ENCODE measurements at places on chromosomes 16 and 17. TPM values are rescaled to one million over a fixed set of nuclear protein-coding genes. Genes with fewer than 3 reads are reported as not detected.

Gene SKAP1
- 1.7 TPM for total RNA-seq

DNA sequence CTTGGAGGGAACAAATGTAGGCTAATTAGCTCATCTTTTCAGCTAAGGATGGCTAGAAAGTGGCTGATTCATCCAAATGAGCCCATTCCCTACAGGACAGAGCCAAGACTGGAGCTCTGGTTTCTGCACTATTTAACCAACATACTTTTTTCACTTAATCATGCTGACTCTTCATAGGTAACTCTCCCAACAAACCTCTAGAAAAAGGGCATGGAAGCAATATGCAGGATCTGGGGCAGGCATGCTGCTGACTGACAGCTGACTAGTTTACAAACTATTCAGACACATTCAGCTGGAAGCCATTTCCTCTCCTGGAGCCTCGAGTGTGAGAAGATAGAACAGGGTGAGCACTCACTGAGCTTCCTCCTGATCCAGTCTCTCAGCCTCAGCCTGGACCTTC lies 6.2 kb downstream of the BECN1 start:
- no peak for DNase-seq

GRCh38 chr17:74499992-74500391 lies 31.3 kb downstream of the CD300LB start:
- no peak for DNase-seq

Gene SDR42E1
- total RNA-seq, result 5.3 TPM

DNA sequence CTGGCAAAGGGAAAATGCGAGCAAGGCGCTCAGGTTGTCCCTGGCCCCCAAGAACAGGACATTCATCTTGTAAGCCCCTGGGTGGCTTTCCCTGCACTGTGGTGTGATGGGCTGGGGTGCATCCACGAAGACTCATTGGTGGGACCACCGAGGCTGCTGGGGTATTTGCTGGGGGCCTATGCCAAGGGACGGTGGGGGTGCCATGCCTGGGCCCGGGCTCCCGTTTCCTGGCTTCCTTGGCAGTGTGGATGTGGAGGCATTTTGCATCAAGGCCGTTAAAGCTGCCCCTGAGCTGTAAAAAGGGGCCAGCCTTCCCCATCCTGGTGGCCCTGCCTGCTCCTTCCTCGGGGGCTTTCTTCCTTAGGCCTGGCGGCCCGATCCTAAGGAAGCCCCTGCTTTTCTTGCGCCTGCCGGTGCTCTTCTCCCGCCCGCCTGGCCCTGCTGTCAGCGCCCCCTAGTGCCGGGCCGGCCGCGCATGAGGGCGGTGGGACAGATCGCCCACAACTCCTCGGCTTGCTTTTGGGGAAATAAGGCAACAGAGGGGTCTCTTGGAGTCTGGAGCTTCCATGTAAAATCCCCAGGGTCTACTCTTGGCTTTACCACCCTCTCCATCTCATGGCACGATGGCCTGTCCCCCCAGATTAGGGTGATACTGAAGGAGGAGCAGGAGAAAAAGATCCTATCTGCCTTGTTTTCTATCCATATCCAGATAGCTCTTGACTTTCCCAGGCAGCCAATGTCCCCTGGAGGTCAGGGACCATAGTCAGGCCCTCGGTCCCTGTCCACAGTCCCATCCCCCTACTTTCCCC lies 9.8 kb upstream of the TBX2 start:
- no peak for DNase-seq

- no peak for DNase-seq
Measured at GRCh38 chr17:48619826-48620449, 4.8 kb upstream of the HOXB8 start.

- no peak for DNase-seq
Measured at GRCh38 chr17:17345686-17346427, 42.7 kb downstream of the NT5M start.

DNA sequence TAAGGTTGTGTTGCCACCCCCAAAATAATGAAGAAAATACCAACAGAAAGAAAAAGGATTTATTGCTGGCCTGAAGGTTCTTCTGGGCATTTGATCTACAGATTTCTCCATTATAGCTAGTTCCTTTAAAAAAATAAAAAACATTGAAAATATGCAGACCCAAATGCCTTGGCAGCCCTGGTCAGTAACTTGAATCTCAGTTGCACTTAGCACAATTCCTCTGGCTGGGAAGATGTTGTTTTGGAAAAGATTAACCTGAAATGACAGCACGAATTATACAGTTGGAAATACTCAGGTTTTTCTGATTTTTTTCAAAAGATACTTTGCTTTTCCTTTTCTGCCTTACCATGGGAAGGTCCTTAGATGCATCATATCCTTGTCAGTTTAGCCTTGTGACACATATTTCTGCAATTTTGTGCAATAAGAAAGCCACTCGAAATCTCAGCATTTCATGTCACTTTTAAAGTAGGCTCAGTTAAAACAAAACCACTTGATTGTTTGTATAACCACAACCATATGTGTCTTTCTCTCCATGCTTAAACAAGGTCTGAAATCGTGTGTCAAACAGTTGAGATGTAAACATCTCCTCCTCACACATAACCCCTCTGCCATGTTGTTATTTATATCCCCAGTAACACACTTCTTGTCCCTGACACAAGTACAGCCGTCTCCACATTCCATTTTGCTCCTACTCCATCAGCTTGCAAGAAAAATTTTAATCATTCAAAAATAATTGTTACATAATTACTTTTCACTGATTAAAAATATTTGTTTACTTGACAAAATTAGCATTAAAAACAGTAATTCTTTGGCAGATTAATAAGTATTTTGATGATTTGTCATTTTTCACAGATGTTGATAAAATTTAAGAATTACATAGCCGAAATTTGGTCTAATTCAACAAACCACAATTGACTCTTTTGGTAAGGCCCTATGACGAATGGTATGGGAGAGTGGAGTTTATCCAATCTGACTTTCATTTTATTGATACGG lies 61.1 kb downstream of the SIAH1 start:
- DNase-seq, result no peak

Gene NPW
- total RNA-seq, result not detected

GRCh38 chr17:9237661-9238301 lies 216.5 kb downstream of the NTN1 start:
- no peak for DNase-seq

Gene SOST
- total RNA-seq, result 0.21 TPM
